NCI-H1694 (cell line): ENCODE measurements at places on chromosomes 1 and 21.

- DNase-seq, result no peak
Measured at GRCh38 chr1:14347776-14348175, 250.7 kb upstream of the KAZN start.

GRCh38 chr1:35361638-35362037 lies 93.1 kb downstream of the ZMYM4 start:
- no peak for DNase-seq

DNA sequence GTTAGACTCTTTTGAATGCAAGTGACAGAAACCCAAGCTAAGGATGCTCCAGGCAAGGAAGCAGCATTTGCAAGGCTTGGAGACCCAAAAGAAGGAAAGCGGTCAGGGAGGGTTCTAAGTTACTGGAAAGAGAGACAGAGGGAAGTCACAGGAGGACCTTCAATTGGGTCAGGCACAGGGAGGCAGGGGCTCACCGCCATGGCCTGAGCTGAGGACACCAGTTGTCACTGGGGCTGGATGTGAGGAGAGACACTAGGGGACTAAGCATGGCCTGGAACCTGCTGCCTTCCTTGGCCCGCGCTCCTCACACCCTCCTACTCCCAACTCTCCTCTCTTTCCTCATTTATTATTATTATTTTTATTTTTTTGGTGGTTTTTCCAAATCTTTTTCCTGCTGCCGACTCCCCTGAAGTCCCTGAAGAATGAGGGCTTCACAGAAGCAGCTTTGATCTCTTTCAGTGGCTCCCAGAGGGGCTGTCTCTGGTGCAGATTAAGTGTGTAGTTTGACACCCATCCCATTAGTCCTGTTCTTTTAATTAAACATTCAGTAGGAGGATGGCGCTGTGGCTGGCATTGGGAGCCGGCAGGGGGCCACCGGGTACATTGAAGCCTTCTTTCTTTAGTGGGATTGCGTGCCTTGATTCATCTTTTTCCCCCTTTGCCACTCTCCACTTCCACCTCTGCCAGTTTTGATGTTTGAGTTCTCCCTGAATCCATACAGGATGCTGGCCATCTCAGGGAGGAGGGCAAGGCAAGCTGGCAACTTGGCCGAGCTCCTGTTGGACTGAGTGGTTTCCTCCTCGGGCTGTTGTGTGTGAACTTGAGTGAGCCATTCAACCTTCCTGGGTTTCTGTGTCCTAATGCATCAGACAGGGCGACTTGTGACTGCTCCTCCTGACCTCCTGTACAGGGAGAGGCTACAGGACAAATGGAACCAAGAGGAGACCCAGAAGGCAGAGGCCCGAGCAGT lies 59.3 kb downstream of the MDM4 start:
- no peak for DNase-seq

DNA sequence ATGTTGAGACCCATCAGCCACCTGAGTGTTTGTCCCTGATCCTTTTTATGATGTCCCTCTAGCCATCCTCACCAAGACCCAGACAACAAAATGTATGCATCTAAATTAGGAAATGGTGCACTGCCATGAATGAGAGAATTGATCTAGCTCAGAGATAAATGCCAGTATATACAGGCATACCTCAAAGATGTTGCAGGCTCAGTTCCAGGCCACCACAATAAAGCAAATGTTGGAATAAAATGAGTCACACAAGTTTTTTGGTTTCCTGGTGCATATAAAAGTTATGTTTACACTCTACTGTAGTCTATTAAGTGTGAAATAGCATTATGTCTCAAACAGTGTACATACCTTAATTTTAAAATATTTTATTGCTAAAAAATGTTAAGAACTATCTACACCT lies 63.9 kb downstream of the CHIA start:
- no peak for DNase-seq

DNA sequence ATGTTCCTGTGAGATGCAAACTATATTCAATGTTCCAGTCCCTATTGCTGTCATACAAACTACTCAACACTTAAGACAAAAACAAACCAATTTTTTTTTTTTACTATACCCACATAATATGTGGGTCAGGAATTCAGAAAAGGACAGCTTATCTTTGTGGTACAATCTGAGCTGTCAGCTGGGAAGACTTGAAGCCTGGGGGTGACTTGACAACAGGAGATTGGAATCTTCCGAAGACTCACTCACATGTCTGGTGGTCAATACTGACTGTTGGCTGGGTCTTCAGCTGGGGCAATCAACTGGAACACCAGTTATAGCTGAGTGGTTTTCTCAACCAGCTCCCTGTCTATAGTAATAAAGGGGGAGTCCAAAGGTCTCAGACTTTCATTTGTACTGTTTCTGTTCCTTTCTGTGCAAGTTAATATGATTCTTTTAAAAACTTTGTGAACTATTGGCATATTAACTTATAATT lies 81.7 kb upstream of the ATP1B1 start:
- no peak for DNase-seq

- peak; percentile 11 for DNase-seq
Measured at GRCh38 chr1:13965770-13966398, 265.9 kb downstream of the PRDM2 start.

DNA sequence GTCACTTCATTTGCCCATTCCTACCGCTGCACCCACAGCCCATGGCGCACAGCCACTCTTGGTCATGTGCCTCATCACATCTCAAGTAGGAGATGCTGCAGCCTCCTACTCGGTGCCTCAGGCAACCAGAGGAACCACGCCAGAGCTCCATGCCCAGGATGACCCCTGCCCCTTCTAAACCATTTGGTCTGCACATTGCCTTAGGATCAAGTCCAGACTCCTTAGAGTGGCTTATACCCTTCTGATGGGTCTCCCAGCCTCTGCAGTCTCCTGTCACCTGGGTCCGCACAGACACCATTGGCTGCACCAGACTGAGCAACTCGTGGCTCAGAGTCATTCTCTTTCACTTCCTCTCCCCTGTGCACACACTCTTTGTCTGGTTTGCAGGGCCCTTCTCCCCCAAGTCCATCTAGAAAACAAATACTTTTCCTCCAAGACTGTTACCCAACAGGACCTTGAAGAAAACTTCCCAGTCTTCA lies 2.2 kb upstream of the ADORA3 start:
- DNase-seq, result no peak

- no peak for DNase-seq
Measured at GRCh38 chr1:29956349-29957030, 720.2 kb downstream of the PTPRU start.

- no peak for DNase-seq
Measured at GRCh38 chr21:18630446-18630845, 226.9 kb upstream of the TMPRSS15 start.

DNA sequence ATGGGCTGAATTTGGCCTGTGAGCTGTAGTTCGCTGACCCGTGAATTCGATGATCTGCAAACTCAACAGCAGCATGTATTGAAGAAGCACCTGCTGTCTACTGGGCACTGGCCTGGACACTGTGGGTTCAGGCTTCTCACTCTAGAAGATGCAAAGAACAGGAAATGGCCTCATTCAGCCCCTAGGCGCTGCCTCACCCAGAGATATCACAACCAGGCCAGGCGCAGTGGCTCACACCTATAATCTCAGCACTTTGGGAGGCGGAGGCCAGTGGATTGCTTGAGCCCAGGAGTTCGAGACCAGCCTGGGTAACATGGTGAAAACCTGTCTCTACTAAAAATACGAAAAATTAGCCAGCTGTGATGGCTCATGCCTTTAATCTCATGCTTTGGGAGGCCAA lies 23.6 kb downstream of the MFAP2 start:
- no peak for DNase-seq

- DNase-seq, result no peak
Measured at GRCh38 chr1:94783342-94784189, 36.6 kb upstream of the SLC44A3 start.

DNA sequence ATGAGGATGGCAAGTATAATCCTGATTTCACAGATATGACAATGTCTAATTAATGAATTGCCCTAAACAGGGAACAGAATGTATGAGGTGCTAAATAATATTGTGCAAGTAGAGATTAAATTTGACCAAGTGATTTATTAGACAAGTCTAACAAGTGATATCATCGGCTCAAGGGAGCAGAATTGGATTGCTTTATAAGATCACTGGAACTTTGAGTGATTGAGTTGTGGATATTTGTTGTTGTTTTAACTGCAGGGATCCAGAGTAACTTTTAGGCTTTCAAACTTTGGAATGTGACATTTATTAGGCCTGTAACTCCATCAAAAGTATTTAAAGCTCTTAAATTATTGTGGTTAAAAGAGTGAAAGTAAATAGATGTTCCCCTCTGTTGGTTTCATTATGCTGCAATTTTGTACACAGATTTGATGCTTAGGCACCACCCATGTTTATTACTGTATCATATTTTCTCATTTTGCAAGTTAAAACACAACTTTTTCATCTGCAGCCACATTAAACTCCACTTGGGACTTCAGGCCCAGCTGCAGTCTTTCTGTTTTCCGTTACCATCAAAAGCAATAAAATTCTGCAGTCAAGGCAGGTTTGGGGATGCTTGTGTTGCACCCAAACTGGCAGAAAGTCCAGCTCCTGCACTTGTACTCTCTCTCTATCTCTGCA lies 206.6 kb downstream of the HLX start:
- no peak for DNase-seq

GRCh38 chr1:158150523-158150922 lies 30.2 kb upstream of the CD1D start:
- DNase-seq, result no peak

GRCh38 chr21:31185663-31186062 lies 147.4 kb upstream of the KRTAP19-8 start:
- no peak for DNase-seq

DNA sequence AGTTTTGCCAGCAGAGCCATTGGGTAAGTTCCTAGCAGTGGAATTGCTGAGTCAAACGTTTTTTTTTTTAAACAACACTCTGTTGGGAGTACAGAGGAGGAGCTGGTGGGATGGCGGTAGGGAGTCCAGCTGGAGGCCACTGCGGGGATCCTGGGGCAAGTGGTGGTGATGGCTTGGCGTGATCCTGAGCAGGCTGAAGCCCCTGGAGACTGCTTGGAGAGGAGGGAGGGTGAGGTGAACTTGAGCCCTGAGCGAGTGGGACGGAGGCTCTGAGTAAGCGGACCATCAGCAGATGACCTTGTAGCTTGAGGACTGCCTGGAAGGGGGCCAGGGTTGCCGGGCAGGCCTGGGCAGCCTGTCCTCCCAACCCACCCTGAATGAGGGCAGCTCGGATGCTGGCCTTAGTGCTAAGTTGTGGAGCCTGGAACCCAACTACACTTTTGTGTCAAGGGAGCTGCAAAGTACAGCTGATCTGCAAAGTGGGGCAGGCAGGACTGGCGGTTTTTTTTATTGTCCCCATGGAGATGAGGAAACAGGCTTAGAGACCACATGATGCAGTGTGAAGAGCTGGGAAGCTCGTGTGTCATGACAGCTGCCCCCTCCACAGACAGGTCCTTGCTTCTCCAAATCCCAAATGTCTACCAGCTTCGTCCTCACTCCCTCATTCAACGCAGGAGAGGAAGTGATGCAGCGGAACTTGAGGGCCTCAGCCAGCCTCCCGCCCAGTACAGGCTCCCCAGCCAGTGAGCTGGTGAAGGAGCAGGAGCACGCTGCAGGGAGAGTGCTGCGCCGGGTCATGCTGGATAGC lies 20.2 kb downstream of the MRPL37 start:
- DNase-seq, result no peak

DNA sequence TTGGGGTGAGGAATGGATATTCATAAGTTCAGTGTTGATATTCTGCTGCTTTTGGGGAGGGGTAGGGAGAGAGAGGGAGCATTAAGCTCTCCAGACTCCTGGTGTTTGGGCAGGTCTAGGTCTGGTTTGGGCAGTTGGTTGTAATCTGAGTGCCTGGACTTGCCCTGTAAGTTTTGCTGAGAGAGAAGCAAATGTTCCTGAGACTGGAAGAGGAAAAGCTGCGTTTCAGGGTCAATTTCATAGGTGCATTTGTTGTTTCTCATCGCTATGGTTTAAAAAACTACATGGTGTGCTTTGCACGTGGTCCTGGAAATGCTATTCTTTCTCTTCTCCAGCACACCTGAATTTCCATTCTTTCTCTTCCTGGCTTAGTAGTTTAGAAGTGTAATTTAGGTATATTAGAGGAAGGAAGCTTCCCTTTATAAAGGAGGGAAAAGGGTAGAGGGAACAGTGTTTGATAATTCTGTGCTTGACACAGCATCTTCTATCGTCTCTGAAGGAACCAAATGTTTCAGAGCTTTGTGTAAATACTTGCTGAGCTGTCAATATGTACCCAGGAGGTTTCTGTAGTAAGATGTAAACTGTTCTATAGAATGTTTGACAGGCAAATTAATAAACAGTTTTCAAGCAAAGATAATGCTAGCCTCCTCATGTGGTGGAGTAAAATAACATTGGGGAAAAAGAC lies 6.3 kb downstream of the ARID1A start:
- DNase-seq, result no peak

DNA sequence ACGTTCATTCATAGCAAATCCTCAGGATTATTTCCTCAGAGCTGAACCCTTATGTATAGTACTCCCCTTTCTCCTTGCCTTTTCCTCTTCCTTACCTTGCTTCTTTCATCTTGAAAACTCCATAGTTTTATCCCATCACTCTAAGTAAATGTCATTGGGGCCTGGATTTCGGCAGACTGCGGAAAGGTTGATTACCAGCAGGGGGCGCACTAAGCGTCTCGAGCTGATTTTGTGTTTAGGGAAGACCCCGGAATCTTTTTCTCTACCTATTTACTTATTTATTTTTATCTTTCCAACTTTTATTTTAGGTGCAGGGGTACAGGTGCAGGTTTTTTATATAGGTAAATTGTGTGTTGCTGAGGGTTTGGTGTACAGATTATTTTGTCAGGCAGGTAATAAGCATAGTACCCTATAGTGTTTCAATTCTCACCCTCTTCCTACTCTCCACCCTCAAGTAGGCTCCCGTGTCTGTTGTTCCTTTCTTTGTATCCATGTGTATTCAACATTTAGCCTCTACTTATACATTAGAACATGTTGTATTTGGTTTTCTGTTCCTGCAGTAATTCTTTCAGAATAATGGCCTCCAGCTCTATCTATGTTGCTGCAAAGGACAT lies 11.4 kb upstream of the MTARC1 start:
- peak; percentile 28 for DNase-seq

DNA sequence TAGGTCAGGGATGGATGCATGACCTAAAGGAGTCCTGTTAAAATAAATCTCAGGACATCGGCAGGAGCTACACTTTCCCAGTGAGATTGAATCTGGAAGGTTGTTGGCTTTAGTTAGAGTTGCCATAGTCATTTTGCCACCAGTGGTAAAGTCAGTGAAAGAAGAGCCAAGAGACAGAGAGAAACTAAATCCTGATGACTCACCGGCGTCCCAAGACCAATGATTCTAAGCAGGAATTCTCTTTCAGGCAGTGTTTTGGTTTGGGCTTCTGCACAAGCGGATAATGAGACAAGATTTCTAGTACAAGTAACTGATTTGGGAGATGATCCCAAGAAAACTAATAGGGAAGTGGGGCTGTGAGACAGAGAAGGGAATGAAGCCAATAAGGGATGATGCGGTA lies 88.8 kb upstream of the ETS2 start:
- DNase-seq, result no peak

DNA sequence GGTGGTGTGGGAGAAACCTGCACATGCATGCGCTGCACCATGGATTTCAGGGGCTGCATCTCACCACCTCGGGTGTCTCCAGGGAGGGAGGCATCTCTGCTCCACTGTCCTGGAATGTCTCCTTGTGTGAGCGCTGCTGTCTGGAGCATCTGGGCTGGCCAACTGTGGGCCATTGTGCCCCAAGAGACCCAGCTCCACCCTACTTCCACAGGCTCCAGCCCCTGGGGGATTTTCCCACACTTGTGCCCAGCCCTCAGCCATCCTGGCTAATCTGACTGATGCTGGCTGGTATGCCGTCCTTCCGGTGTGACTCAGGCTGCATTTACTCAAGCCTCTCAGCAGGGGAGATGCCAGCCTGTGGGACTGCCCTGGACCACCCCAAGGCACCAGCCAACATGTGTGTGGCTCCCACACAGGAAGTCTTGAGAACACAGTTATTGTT lies 62.0 kb downstream of the TRIM11 start:
- no peak for DNase-seq
